Non-pigmented ciliary epithelial cell (primary cell): ENCODE measurements at places on chromosomes 6 and 20.

GRCh38 chr6:13425270-13425873, 62.0 kb downstream of the GFOD1 start:
- no peak for DNase-seq

DNA sequence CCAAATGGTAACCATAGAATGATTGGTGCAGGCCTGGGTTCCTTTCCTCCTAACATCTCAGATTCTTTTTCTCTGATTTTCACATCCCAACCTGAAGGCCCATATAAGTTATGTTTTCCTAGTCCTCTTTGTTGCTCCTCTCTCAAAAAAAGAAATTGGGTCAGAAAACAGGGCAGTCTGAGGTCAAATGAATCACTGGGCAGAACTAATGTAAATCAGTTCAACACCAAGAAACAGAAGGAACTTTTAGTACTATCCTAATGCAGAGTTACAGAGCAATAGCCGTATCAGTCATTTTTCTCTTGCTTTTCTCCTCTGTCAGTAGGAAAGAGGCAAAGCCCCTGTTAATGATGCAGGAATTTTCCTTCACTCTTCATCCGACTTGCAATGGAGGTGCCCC, 11.0 kb upstream of the TPD52L1 start:
- no peak for DNase-seq

DNA sequence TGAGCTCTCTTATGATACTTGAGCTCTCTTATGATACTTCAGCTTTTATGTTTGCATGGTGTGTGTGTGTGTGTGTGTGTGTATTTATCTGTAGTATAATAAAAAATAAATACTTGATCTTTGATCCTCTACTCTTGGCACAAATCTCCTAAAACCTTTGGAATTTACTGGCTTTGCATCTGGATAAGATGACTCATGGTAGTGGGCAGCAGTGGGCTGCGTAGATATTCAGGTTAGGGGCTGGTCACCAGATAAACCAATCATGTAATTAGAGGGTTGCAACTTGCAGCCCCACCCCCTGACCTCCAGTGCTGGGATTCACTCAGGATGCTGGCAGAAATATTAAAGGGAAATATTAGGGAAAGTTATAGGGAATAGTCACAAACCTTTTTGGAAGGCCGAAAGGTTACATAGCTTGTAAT, 151.9 kb upstream of the COL21A1 start:
- no peak for DNase-seq

GRCh38 chr6:30211306-30211705, 1.9 kb downstream of the TRIM26 start:
- no peak for DNase-seq

DNA sequence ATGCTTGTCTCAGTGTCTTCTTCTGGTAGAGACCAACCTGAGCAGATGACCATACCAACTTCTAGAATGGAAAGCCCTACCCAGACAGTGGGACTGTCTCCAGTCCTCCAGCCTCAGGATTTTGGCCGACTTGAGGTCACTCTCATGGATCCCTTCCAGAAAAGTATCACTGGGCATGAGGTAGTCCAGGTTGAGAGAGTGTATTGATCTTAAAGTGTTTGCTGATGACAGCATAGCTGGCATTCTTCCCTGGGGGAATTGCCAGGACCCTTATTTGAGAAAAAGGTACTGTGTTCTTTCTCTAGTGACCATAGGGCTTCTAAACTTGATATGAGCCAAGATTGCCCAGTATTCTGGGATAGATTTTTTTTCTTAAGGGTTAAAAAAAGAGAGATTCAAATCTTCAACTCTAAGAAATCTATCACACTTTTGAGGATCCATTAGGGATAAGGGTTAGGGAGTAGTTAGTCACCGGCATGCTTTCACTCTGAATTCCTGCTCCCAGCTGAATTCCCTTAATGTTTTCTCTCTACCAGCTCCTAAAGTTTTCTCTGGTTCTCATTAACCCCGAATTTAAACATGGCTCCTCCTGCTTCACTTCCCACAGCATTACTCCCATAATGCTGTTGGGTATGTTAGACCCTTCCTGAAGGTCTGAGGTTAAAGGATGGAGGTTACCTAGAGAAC, 73.6 kb upstream of the FLRT3 start:
- no peak for DNase-seq

GRCh38 chr6:5249451-5250122, 11.2 kb downstream of the LYRM4 start:
- DNase-seq, result peak; percentile 11
